Spleen (tissue), 13 donors: ENCODE measurements at places on chromosomes 13 and 19. TPM values are rescaled to one million over a fixed set of nuclear protein-coding genes. Genes with fewer than 3 reads are reported as not detected.
A peak's percentile ranks its signal among the peaks of the same experiment; 100 is the strongest.

- no peak for DNase-seq
- peaks cover 88% of the 10 kb centered on the region for H3K4me1 ChIP-seq
- H3K4me3 ChIP-seq, result no peak overlapping the region
These were observed 34.4 kb downstream of the KLF2 start for GRCh38 chr19:16359074-16359473.

DNA sequence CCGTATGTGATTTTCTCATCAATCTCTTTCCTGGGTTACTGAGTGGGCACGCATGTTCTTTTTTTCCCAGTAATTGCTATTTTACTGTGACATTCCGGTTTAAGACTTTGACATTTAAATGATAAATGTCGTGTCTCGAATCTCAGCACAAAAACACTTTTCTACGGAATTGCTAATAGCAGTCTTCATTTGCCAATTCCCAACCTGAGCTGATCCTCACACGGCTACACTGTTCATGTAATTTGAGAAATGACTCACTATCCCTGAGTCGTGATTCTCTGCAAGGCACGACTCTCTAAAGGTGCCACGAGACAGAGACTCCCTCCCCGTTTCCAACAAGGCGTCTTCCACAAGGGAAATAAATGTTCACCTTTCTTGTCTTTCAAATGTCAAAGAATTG lies 88.7 kb upstream of the USP29 start:
- H3K36me3 ChIP-seq, result no peaks in the 10 kb centered on the region
- no peaks in the 10 kb centered on the region for H3K4me1 ChIP-seq
- H3K27ac ChIP-seq, result no peak overlapping the region
- no peak for DNase-seq
- no peaks in the 10 kb centered on the region for H3K27me3 ChIP-seq

GRCh38 chr19:17180997-17181702 lies 34.0 kb upstream of the USE1 start:
- H3K36me3 ChIP-seq, result peaks cover 100% of the 10 kb centered on the region
- no peak overlapping the region for H3K4me3 ChIP-seq
- no peak overlapping the region for H3K27ac ChIP-seq
- H3K4me1 ChIP-seq, result peaks cover 19% of the 10 kb centered on the region

DNA sequence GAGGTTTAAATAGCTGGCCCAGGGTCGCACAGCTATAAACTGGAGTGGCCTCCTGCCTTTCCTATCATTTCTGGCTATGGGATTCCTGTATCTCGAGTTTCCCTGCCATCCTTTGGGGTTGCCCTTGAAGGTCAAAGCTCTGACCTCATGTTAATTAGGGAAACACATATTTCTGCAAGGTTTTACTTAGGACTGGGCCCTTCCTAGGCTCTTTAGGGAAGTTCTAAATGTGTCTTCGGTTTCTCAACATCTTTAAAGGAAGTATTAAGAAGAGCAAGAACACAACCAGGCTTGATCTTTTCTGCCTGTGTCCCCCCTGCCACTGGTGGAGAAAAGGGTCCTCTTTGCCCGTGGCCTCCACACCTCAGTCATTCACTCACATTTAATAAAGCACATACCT lies 10.8 kb downstream of the LCP1 start:
- H3K27me3 ChIP-seq, result no peaks in the 10 kb centered on the region
- peak overlapping the region; percentile 86 for H3K27ac ChIP-seq
- peaks cover 100% of the 10 kb centered on the region for H3K4me1 ChIP-seq
- H3K36me3 ChIP-seq, result peaks cover 43% of the 10 kb centered on the region
- no peak overlapping the region for H3K4me3 ChIP-seq
- DNase-seq, result no peak

- peak overlapping the region; percentile 54 for H3K4me3 ChIP-seq
- no peak for DNase-seq
- peak overlapping the region; percentile 92 for H3K27ac ChIP-seq
- no peaks in the 10 kb centered on the region for H3K27me3 ChIP-seq
These were observed 949 bp upstream of the ZNF260 start for GRCh38 chr19:36528921-36529518.

Gene SHISA7
- 0.27 TPM for total RNA-seq

DNA sequence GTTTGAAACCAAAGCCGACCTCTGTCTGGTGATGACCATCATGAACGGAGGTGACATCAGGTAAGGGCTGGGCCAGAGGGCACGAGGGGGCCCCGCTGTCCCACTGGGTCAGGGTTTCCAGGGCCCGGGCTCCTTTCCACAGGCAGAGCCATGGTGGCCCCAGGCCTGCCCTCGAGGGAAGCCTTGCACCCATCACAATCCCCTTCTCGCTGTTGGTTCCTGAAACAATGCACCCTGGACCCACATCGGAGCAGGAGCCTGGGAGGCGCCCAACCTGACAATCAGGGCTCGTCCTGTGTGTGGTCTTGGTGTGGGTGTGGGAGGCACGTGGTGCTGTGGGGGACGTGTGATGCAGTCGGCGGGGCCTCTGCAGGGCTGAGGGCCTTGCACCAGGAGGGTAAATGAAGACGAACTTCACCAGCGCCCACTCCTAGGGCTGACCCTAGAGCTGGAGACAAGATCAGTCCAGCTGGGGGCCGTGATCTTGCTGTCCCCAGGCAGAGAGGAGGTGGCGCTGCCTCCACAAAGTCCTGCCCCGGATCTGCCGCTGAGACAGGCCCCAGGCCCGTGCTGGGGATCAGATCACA lies 2.8 kb downstream of the GRK1 start:
- H3K36me3 ChIP-seq, result no peaks in the 10 kb centered on the region
- H3K27ac ChIP-seq, result no peak overlapping the region
- H3K4me3 ChIP-seq, result no peak overlapping the region
- peaks cover 6% of the 10 kb centered on the region for H3K27me3 ChIP-seq

- no peak for DNase-seq
- no peaks in the 10 kb centered on the region for H3K36me3 ChIP-seq
- H3K27ac ChIP-seq, result no peak overlapping the region
- no peaks in the 10 kb centered on the region for H3K27me3 ChIP-seq
These were observed 44.4 kb upstream of the SPATA13 start for GRCh38 chr13:24116131-24116530.

Gene SIAH3
- total RNA-seq, result 0.06 TPM

Gene PABPC3
- 0.32 TPM for total RNA-seq

- no peaks in the 10 kb centered on the region for H3K4me1 ChIP-seq
- no peaks in the 10 kb centered on the region for H3K27me3 ChIP-seq
- H3K27ac ChIP-seq, result no peak overlapping the region
- no peak overlapping the region for H3K4me3 ChIP-seq
These were observed 1227.9 kb upstream of the SPRY2 start for GRCh38 chr13:81568824-81569223.

DNA sequence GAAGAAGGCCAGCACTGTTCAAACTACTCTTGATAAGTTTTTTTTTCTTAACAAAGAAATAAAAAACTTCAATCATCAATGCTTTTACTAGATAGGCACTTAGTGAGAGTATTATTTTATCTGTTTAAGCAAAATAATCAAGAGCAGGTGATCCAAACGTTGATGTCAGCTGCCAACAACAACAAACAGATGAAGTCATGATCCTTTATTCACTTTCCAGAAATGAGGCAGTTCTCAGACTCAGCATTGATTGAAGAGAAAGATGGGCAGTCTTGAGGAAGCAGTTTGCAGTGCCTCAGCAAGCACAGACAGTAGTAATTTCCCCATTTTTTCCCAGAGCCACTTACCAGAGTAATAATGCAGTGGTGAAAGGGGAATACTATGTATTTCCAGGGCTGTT lies 38.4 kb upstream of the CSNK1A1L start:
- no peaks in the 10 kb centered on the region for H3K4me1 ChIP-seq
- H3K4me3 ChIP-seq, result no peak overlapping the region
- no peak overlapping the region for H3K27ac ChIP-seq
- H3K27me3 ChIP-seq, result no peaks in the 10 kb centered on the region
- no peaks in the 10 kb centered on the region for H3K36me3 ChIP-seq
- no peak for DNase-seq

DNA sequence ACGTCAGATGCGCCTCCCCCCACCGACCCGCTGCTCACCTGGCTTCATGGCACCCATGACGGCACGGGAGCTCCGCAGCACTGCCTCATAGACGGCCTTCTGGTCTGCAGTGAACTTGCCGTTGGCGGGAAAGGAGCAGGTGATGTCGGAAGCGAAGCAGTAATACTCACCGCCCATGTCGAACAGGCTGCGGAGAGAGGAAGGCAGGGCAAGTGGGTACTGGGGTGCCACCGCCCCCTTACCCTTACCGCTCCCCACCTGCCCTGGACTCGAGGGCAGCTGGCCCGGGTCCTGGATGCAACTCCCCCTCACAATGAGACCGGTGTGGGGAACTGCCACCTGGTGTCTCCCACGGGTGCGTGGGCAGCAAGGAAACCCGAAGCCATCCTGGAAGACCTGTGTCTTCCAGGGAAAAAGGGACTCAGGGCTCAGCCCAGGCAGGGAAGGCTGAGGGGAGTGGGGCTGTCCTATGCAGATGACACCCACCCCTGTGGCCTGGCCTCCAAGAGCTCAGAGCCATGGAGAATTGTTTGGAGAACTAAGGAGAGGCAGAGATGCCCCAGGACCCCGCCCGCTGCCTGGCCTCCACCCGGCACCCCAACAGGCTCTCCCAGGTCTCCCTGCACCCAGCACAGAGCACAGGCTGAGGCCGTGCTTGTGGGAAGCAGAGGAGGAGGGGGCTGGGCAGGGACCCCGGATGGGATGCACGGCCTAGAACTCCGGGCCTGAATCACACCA lies 28.3 kb downstream of the CEBPG start:
- peaks cover 11% of the 10 kb centered on the region for H3K4me1 ChIP-seq
- no peak overlapping the region for H3K27ac ChIP-seq
- no peak overlapping the region for H3K4me3 ChIP-seq
- DNase-seq, result peak; percentile 64
- peaks cover 14% of the 10 kb centered on the region for H3K36me3 ChIP-seq
- no peaks in the 10 kb centered on the region for H3K27me3 ChIP-seq

- peak overlapping the region; percentile 68 for H3K27ac ChIP-seq
- H3K36me3 ChIP-seq, result no peaks in the 10 kb centered on the region
- no peaks in the 10 kb centered on the region for H3K27me3 ChIP-seq
- no peak for DNase-seq
These were observed 206.4 kb upstream of the SPRY2 start for GRCh38 chr13:80547341-80547740.

DNA sequence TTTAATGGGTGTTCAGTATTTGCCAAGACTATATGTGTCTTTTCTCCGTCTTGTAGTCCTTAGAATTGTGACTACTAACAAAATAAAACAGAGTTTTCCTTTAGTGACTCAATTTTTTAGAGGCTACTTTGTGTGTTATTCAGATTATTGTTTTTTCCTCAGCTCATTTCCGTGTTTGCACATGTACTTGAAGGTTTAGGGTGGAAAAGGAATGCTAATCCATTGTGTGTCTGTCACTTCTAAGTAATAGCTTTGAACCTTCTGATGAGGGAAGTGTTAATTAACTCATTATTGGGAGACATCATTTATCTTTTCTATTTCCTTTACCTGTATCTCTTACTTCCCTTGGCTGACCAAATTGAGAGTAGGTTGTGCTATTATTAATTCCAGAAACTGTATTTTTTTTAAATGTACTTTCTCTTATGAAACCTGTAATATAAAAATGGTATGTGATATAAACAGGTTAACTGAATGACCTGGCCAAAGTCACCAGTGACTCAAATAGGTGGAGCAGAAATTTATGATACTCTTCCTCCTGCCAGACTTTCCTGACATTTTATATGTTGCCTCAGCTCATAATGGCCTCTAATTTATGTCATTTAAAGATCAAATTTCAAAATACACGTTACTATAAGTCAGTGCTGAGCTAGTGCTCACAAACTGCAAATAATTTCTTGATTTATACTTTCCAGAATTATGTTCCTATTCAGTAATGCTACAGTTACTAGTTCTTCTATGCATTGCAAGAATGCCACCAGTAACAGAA lies 88.8 kb downstream of the LMO7 start:
- H3K4me3 ChIP-seq, result no peak overlapping the region
- H3K27ac ChIP-seq, result no peak overlapping the region
- no peaks in the 10 kb centered on the region for H3K27me3 ChIP-seq
- no peaks in the 10 kb centered on the region for H3K36me3 ChIP-seq
- DNase-seq, result no peak

DNA sequence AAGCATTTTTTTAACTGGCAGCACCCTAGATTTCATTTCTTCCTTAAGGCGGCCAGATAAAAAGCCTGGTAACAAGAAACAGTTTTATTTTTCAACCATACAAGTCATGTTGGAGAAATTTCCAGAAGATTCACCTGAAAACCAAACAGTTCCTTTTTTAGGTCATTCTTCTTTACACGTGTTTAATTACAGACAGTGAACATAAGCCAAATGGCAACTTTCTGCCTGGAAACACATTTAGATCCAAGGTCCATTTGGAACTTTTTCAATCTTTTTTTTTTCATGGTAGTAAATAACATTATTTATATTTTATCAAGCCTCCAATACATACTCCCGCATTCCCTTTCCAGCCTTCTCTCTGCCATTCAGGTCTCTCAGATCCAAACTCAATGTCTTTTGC lies 886.1 kb upstream of the MIR17HG start:
- no peaks in the 10 kb centered on the region for H3K27me3 ChIP-seq
- no peak overlapping the region for H3K4me3 ChIP-seq
- DNase-seq, result no peak
- no peaks in the 10 kb centered on the region for H3K4me1 ChIP-seq

GRCh38 chr13:42405665-42406390 lies 133.9 kb downstream of the AKAP11 start:
- no peaks in the 10 kb centered on the region for H3K36me3 ChIP-seq
- no peak for DNase-seq
- H3K27ac ChIP-seq, result no peak overlapping the region
- peaks cover 13% of the 10 kb centered on the region for H3K4me1 ChIP-seq
